ENCODE measurements at places on chromosomes 3 and 15. TPM values are rescaled to one million over a fixed set of nuclear protein-coding genes. Genes with fewer than 3 reads are reported as not detected.

CASR gene
- total RNA-seq: not detected

SH2D7 gene
- total RNA-seq: not detected

CCDC39 gene
- total RNA-seq: not detected

ATP13A4 gene
- total RNA-seq: 0.74 TPM

TMEM212 gene
- total RNA-seq: not detected

SAMMSON gene
- not detected for total RNA-seq

BNIP2 gene
- total RNA-seq: 59.4 TPM

ZBTB20 gene
- total RNA-seq: 3.3 TPM

ISLR gene
- total RNA-seq: not detected

FBXL22 gene
- 0.78 TPM for total RNA-seq

MOBP gene
- total RNA-seq: 0.14 TPM

DNA sequence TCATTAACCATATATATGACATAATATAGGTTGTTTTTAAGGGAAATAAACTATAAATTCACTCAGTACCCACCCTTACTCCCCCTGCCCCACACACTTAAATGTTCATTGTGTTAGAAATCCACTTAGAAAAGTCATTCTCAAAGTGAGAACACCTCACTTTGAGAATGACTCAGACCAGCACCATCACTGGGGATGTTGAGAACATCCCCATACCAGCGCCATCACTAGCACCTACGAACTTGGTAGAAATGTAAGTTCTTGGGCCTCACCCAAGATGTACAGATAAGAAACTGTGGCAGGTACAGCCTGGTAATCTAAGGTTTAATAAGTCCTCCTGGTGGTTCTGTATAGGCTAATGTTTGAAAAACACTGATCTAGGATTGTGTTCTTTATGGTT lies 362.6 kb downstream of the LPP start:
- no peak overlapping the region for H3K27ac ChIP-seq
- DNase-seq: no peak
- peaks cover 8% of the 10 kb centered on the region for H3K36me3 ChIP-seq

DNA sequence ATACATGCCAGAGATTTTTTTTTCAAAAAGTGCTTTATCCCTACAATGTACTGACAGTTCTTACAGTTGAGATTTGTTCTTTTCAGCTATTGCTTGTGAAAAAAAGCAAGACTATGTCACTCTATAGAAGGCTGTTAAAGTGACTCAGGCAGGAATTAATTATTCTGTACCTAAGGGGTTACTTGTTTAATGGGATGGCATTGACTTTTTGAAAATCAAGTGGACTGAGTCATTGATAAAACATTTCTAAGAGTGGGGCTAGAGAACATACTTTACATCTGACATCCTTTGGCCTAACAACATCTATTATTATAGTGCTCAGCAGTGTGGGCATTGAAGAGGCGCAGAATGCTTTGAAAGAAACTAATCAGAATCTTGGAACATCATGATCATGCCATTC lies 34.3 kb downstream of the INTS14 start:
- H3K4me3 ChIP-seq: no peak overlapping the region
- DNase-seq: no peak
- H3K27me3 ChIP-seq: no peaks in the 10 kb centered on the region
- H3K4me1 ChIP-seq: no peaks in the 10 kb centered on the region

- no peak for DNase-seq
- H3K4me3 ChIP-seq: no peak overlapping the region
- H3K4me1 ChIP-seq: no peaks in the 10 kb centered on the region
- H3K27me3 ChIP-seq: peaks cover 7% of the 10 kb centered on the region
- no peaks in the 10 kb centered on the region for H3K36me3 ChIP-seq
- no peak overlapping the region for H3K27ac ChIP-seq
Measured at GRCh38 chr15:100533886-100534285, 5.1 kb upstream of the CERS3 start.

DNA sequence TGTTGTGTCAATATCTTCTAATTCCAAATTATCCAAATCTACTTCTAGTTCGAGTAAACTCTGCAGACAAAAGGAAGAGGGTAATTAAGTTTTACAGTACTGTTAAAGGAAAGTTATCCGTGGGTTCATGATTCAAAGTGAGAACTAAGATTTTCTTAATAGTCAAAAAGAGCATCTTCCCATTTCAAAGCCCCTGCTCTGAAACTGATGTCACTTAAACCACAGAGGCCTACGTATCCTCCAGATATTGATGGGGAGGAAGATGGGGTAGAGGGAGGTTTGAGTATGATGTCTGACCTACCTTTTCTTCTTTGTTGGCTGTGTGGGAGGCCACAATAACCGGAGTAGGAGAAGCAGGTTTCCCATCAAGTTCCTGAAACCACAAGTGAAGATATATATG lies 14.1 kb downstream of the MRPS22 start:
- no peak for DNase-seq
- H3K4me1 ChIP-seq: peaks cover 25% of the 10 kb centered on the region

GRCh38 chr3:155525324-155525833 lies 219.5 kb downstream of the PLCH1 start:
- H3K4me1 ChIP-seq: peaks cover 9% of the 10 kb centered on the region
- H3K4me3 ChIP-seq: no peak overlapping the region
- H3K27ac ChIP-seq: no peak overlapping the region
- no peak for DNase-seq
- peaks cover 2% of the 10 kb centered on the region for H3K27me3 ChIP-seq
- H3K36me3 ChIP-seq: no peaks in the 10 kb centered on the region

DNA sequence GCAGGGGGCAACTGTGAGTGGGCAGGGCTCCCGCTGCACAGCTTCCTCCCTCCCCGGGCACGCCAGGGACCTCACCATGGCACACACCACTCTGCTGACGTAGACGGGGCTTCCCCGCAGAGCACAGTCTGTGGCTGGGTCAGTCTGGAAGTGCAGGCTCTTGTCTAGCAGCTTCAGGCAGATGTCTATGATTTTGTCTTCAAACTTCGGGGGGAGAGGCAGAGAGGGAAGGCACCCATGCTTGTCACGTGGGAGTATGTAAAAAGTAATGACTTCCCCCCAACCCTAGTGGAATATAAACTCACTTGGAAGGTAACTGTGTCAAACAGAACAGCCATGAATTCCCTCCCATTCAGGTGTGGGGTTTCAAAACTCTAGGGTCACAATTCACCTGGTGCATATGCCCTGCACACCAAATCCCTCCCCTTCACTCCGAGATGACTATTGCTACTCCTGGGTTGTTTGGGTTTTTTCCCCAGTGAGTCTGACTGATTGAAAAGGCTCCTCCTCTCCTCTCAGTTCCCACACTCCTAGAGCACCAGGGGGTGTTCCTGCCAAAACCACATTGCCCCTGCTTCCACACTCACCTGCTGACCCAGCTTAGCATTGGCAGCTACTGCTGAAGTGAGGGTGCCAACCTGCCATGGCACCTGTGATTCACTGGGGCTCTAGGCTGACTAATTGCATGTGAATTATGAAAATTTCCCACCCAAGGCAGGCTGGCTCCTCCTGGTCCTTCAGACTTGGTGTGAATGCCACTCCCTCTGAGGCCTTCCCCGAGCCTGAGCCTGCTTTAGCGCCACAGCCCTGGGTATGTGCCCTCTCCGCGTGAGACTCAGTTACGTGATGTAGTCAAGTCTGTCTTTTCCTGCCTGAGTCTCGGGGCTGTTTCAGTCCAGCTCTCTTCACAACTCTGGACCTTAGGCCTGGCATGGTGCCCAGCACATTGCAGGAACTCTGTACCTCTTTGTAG lies 13.0 kb downstream of the TGM5 start:
- H3K27me3 ChIP-seq: peaks cover 3% of the 10 kb centered on the region
- H3K36me3 ChIP-seq: no peaks in the 10 kb centered on the region
- no peak for DNase-seq
- H3K4me1 ChIP-seq: peaks cover 48% of the 10 kb centered on the region
- peak overlapping the region; percentile 25 for H3K27ac ChIP-seq

DNA sequence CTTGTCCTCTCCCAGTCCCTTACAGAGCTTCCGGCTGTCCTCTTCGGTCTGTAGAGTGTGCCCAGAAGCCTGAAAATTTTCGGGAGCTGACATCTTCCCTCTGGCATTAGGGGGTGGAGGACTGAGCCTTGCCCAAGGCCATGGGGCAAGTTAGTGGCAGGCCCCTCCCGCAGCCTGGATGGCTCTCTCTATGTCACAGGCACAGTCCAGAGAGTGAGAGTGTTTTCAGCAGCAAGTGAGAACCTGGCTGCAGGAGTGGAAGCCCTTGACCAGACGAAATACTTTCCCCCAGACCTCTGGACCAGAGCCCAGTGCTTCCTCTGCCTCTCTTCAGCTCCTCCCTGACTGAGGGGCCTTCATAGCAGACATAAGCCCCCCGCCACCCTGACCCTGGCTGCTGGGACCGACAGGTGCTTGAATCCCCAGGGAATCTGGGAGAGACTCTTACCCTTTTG lies 50.5 kb upstream of the SEC22A start:
- H3K36me3 ChIP-seq: peaks cover 48% of the 10 kb centered on the region
- DNase-seq: no peak
- peak overlapping the region; percentile 46 for H3K27ac ChIP-seq

GRCh38 chr3:90180543-90180942 lies 1073.1 kb downstream of the EPHA3 start:
- no peak overlapping the region for H3K27ac ChIP-seq
- H3K36me3 ChIP-seq: no peaks in the 10 kb centered on the region
- no peak overlapping the region for H3K4me3 ChIP-seq
- no peaks in the 10 kb centered on the region for H3K4me1 ChIP-seq
- no peaks in the 10 kb centered on the region for H3K27me3 ChIP-seq

DNA sequence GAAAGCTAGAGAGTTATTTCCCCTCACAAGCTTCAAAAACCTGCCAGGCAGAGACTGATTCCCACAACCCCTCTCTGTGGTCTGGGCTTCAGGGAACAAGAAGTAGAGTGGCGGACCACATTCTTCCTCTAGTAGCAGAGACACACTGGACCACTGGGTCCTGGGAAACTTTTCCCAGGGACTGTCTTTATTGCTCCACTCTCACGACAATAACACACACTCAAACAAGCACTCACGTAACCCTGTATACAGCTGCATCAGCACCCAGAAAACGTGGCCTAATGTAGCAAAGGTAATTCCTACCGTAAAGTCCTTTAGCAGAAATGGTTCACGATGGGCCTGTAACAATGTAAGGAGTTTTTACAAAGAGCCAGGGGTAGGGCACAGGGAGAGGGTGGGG lies 27.6 kb downstream of the CPOX start:
- H3K4me3 ChIP-seq: no peak overlapping the region
- no peak for DNase-seq
- peaks cover 62% of the 10 kb centered on the region for H3K4me1 ChIP-seq
- no peak overlapping the region for H3K27ac ChIP-seq
- H3K27me3 ChIP-seq: no peaks in the 10 kb centered on the region
- H3K36me3 ChIP-seq: peaks cover 14% of the 10 kb centered on the region

GRCh38 chr3:111715911-111716523 lies 120.9 kb upstream of the ZBED2 start:
- no peak overlapping the region for H3K27ac ChIP-seq
- no peak overlapping the region for H3K4me3 ChIP-seq
- no peak for DNase-seq
- peaks cover 16% of the 10 kb centered on the region for H3K36me3 ChIP-seq
- peaks cover 1% of the 10 kb centered on the region for H3K4me1 ChIP-seq
- H3K27me3 ChIP-seq: no peaks in the 10 kb centered on the region

DNA sequence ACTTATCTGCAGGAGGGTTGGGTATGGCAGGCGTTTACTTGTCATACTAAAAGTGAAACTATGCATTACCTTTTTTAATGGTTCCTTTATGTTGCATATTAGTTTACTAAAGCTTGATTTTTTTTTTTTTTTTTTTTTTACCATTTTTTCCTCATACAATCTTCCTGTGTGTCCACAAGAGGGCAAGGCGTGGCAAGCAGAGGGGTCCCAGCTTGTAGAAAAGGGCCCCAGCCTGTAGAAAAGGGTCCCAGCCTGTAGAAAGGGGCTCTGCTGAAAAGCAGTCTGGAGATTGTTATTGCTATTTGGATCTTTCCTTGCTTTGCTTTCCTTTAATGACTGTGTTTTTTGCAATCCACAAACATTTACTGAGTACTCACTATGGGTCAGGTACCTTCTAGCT lies 21.9 kb downstream of the MKRN2 start:
- peaks cover 3% of the 10 kb centered on the region for H3K4me1 ChIP-seq
- DNase-seq: no peak
- H3K27me3 ChIP-seq: no peaks in the 10 kb centered on the region
- no peak overlapping the region for H3K4me3 ChIP-seq

DNA sequence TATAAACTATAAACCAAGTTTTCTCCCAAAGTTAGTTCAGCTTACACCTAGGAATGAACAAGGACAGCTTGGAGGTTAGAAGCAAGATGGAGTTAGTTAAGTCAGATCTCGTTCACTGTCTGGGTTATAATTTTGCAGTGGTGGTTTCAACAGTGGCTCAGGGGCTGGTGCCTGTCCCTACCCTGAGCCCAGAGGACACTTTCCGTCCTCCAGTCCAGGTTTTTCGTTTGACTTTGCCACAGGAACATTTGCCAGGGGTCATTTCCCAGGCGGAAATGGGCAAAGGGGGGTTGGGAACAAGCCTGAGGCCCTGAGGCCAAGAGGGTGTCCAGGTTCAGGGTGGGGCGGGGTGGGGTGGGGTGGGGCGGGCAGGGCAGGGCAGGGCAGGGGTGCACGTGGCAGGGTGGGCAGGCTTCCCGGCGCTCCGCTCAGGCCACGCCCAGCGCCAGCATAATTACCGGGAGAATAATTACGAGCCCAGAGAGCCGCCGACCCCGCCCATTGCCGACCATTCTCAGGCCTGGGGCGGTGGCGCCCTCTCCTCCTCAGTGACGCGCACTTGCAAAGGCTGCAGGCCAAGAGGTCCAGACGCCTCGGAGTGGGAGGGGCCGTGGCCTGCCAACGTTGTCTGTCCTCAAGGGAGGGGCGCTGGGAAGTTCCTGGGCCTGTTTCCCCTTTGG lies 70.4 kb downstream of the KLF13 start:
- H3K27me3 ChIP-seq: no peaks in the 10 kb centered on the region
- no peak for DNase-seq
- no peak overlapping the region for H3K27ac ChIP-seq

- H3K4me1 ChIP-seq: no peaks in the 10 kb centered on the region
- DNase-seq: no peak
- H3K27ac ChIP-seq: no peak overlapping the region
- H3K4me3 ChIP-seq: no peak overlapping the region
- H3K27me3 ChIP-seq: no peaks in the 10 kb centered on the region
Measured at GRCh38 chr15:96444865-96445264, 114.4 kb downstream of the NR2F2 start.

- H3K4me1 ChIP-seq: no peaks in the 10 kb centered on the region
- no peak overlapping the region for H3K27ac ChIP-seq
- peaks cover 10% of the 10 kb centered on the region for H3K27me3 ChIP-seq
- DNase-seq: no peak
- H3K36me3 ChIP-seq: no peaks in the 10 kb centered on the region
Measured at GRCh38 chr15:66017000-66017399, 147.7 kb downstream of the RAB11A start.

DNA sequence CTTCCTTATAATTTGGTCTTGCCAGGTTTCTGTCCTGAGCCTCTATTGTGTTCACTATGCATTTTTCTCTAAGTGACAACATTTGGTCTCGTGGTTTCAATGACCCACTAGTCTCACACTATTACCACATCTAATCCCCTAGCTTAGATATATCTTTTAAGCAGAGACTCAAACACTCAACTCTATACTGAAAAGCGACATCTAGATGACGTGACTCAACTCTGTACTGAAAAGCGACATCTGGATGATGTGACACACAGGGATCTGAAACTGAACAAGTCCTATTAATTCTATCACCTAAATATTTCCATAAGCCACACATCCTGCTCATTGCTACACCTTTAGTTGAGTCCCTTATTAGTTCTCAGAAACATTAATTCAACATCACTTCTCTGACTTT lies 141.7 kb upstream of the MBNL1 start:
- H3K36me3 ChIP-seq: no peaks in the 10 kb centered on the region
- peaks cover 30% of the 10 kb centered on the region for H3K27me3 ChIP-seq
- no peak for DNase-seq
- H3K4me3 ChIP-seq: no peak overlapping the region

- peaks cover 87% of the 10 kb centered on the region for H3K4me1 ChIP-seq
- DNase-seq: no peak
- H3K4me3 ChIP-seq: no peak overlapping the region
- H3K27me3 ChIP-seq: no peaks in the 10 kb centered on the region
Measured at GRCh38 chr15:31340047-31340446, 13.4 kb downstream of the KLF13 start.

All from activated T-helper 2 cell treated with anti-CD3 and anti-CD28 coated beads, Interferon-gamma antibody, Interleukin-2, Interleukin-4, amounts not matched to agents 10 μg/mL and 5 μg/mL and 100 μg/mL, durations not matched to agents 14 hours and 24 hours and 36 hours (primary cell).